ENCODE measurements at places on chromosomes 11 and 22.
A peak's percentile ranks its signal among the peaks of the same experiment; 100 is the strongest.

DNA sequence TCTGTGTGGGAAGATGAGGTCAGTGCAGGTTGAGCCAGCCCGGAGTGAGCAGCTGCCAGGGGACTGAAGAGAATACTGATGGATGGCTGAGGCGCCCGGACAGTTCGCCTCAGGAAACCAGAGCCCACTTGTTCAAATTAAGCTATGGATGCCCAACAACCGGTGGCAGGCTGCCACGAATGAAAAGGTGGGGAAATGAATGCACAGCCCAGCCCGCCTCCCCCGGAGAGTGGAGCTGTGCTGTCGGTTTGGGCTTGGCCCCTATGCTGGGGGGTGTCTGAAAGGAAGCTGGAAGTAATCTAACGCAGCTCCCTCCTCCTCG is 21.9 kb downstream of the HSPA8 start:
- no peak for DNase-seq

DNA sequence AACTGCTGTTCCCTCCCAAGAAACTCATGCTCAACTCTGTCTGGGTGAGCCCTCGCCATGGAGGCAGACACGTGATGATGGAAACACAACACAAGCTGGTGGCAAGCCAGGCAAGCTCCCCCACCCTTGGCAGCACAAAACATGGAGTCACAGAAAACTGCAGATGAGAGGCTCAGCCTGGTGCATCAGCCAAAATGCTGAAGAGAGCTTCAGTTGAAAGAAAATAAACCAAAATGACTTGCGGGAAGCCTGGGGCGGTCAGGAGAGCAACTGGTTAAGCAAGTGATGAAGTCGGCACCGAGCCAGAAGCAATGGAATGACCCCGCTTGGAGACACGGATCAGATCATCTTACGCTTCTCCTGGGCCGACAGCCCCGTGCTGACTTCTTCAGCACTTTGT is 68.3 kb downstream of the C11orf58 start:
- no peak for DNase-seq

DNA sequence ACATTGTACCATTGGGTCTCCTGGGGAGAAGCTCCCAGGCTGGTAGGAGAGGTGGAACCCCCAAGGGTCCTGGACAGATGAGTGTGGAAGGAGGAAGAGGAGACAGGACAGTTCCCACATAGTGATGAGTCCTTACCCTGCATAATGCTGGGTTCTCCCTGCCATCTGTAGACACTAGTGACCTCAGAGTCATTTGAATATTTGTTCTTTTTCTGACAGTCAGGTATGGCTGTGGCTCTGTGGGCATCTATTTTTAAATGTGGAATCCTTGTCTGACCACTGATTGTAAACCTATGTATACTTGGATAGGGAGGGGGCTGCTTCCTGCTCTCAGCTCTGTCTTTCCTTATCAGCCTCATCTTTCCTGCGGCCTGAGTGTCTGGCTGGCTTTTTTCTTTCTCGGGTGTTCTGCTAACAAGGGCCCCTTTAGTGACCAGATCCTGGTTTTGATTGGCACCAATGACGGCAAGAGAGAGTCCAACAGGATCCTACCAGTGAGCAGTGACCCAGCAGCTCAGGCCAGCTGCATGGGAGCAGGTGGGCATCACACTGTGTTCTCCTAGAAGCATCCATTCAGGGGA is 2.6 kb upstream of the SLC5A1 start:
- DNase-seq: no peak

GRCh38 chr11:114059984-114060391 is 477 bp downstream of the ZBTB16 start:
- DNase-seq: no peak

DNA sequence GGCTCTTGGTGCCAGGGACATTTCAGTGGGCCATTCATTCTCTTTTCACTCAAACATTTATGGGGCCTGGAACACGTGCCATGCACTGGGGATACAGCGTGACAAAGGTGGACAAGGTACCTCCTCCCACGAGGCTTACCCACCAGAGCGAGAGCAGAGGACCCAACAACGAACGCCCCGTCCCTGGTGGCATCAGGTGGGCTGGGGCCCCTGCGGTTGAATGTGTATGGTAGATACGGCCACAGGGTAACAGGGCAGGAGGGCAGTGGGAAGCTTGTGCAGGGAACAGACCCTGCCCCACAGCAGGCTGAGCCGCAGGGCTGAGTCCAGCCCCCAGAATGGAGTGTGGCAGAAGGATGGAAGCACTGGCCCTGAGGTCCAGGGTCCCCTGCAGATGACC is 81.1 kb downstream of the LRRC32 start:
- DNase-seq: no peak

DNA sequence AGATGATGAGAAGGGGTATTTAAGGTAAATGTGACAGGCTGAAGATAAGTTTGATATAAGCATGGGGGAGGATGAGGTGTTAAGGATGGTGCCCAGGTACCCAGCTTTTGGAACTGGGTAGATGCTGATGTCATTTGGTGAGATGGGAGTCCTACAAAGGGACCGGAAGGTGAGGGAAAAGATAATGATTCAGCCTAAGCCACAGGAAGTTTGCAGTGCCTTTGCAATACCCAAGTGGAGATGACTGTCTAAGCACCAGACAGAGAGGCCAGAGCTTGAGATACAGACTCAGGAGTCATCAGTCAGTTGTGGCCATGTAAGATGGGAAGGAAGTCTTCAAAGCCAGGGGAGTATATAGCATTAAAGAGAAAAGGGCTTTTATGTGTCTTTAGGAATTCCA is 30.0 kb upstream of the SMCO4 start:
- DNase-seq: no peak

DNA sequence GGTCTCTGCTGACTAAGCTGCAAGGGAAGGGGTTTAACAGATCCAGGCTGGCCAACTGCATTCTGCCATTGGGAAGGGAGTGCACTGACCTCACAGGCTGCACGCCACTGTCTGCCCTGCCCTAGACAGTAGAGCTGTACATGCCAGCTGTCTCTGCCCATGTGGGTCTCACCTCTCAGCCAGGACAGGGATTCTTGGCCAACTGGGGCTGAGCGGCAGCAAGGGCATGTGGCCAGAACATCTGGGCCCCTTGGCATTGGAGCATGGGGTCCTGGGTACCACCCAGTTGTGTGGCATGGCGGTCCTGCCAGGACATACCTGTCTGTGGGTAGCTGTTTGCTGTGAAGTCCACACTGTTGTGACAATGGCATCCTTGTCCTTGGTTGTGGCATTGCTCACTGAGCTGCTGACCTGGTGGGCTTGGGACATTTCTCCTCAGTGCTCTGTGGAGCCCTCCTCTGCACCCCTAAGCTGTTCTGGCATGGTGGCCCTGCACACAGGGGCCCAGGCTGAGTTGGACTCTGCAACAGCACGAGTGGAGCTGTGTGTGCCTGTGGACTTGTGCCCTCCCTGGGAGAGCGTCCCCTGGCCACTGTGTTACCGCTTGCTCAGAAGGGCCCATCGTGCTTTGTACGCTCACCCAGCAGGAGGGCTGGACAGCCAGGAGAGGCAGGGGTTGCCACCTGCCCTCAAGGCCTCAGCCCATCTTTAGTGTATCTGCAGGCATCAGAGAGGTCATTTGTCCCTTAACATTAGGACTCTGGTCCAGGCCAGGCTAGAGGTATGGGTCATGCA is 46.7 kb downstream of the MED15 start:
- DNase-seq: no peak

GRCh38 chr11:65470433-65471049 is 28.3 kb upstream of the MALAT1 start:
- DNase-seq: no peak

DNA sequence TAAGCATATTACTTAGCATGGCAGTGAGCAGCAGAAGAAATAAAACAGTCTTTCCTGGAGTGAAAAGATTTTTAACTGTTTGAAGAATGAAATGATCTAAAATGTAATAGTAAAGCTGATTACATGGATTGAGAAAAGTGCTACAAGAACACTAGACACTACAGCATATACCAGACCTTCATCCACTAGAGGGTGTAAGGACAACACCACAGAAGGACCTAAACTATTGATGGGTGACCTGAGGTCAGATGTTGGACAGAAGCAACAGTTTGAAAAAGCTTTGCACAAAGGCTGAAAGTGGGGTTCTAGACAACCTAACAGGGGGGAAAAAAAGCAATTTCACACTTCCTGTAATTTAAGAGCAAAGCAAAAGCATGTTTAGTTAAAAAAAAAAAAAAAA is 97.7 kb downstream of the RBFOX2 start:
- DNase-seq: peak; percentile 68

GRCh38 chr11:70381872-70382861 is 16.2 kb upstream of the CTTN start:
- DNase-seq: no peak

GRCh38 chr11:19819148-19819547 is 106.5 kb downstream of the NAV2 start:
- no peak for DNase-seq

DNA sequence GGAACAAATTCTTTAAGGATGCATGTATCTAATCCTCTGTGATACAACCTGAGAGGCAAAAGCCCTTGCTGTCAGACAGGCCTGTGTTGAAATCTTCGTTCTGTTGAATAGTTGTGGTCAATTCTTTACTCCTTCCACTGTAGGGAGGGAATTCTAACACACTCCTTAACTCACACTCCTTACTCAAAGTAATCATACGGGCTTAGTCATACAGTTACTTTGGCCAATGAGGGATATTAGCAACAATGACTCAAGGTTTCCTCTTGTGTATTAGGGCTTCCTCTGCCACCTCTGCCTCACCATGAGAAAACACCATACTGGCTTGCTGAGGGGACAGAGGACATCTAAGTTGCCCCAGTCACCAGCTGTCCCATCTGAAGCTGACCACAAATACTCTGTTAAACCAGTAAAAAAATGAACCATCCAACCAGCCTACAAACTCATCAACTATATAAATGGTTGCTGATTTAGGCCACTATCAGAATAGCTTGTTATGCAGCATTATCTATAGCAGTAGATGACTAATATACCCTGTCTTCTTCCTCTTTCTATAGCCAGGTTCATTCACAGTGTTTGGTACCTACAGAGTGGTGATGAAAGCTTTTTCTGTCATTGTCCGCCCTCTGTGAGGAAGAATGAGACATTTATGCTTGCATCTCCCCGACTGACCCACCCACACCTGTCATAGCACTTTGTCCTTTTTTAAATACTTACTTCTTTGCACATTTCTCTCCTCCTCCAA is 322.8 kb upstream of the SYN3 start:
- DNase-seq: peak; percentile 65

DNA sequence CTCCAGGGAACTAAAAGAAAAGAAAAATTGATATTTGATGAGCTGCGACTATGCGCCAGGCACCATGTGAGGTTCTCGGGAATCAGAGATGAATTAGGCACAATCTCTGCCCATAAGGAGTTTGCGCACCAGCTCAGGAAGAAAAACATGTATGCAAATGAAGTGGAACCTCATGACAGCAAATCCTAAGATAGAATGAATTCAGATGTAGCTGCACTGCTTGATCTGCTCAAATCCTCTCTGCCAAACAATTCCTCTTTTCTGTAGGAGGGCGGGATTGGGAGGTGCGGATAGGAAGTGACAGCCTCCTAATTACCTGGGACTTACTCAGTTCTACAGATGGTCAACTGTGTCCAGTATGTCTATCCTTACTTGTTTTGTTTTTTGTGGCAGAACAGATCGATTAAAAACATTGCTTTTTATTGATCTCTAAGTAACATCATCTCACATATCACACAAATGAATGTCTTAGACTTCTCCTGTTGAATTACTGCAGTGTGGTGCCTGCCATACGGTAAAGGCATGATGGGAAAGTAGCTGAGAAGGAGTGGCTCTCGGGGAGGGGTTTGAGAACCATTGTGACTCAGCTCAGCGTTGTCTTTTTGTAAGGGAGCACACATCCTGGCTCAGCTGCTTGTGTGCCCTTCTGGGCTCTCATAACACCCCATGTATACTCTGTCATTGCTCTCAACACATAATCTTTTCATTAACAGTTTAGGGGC is 13.9 kb downstream of the CRTAM start:
- no peak for DNase-seq

DNA sequence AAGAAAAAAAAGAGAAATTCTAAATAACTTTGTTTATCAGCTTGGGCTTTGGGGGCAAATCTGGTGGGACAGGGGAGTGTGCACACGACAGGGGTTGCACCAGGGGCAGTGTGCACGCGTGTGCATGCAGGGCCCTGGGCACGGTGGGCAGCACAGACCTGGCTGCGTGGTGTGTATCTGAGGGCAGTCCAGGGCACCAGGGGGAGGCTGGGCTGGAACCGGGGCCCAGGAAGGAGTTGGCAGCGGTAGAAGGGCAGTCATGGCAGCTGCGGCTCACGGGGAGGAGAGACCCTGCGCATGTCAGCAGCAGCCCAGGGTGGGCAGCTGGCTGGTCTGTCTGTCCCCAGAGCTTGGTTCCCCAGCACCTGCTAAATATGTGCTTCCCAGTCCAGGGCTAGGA is 4.3 kb downstream of the KRTAP5-5 start:
- no peak for DNase-seq

- no peak for DNase-seq
Observed at GRCh38 chr11:30908272-30908671, 322.1 kb upstream of the MPPED2 start.

- DNase-seq: no peak
Observed at GRCh38 chr11:69123593-69124545, 31.9 kb upstream of the SMIM38 start.

DNA sequence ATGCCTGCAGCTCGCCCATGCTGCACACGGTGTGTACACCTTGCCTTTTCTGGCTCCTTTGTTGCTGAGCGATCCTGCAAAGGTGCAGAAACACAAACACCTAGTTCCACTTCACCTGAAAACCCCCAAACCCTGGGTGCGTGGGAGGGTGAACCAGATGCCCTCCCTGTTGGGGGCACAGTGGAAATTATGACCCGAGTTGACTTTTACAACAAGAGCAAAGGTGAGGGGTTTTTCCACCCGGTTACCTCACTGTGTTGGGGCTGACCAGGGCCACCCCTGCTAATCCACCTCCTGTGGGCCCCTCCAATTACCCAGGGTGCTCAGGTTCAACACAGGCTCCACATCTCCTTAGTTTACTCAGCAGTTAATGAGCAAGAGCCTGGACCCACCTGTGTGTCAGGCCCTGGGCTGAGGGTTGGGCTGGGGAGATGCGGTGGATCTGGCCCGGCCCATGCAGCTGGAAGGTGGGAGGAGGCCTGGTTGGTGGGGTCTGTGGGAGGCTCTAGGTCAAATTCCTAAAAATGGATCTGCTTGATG is 42.1 kb downstream of the LRRC32 start:
- DNase-seq: no peak

DNA sequence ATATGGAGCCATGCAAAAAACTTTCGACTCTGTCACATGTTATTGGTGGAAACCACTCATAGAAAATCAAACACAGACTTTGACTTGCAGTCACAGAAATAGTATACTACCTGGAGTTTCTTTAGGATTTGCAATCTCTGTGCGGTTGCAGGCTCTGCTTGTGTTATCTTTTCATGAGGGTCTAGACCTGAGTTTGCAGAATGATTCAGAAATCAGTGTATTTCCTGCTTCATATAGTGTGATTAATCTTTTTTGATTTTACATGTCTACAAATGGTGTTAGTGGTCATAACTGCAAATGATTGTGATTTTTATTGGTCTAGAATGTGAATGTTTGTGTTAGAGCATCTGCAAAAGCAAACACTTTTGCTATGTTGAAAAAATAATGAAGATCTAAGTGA is 690.2 kb downstream of the NTM start:
- DNase-seq: no peak

All from ACHN (cell line).